ENCODE measurements at places on chromosomes 11 and 22.
A peak's percentile ranks its signal among the peaks of the same experiment; 100 is the strongest.

GRCh38 chr11:128552783-128553661 is 34.3 kb downstream of the ETS1 start:
- DNase-seq: peak; percentile 96

- DNase-seq: peak; percentile 55
Observed at GRCh38 chr11:102191832-102192231, 81.6 kb downstream of the YAP1 start.

DNA sequence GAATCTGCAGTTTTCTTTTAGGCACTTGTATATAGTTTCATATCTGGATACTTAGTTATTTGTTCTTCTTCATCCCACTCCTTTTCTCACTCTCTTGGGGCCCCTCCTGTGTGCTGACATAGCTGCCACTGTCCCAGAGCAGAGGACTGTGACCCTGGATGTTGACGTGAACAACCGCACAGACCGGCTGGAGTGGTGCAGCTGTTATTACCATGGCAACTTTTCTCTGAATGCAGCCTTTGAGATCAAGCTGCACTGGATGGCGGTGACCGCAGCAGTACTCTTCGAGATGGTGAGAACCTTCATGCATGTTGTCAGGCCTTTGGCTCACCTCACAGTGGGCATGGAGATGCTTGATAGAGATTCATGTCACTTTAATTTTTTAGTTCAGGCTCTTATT is 50.9 kb upstream of the YWHAH start:
- no peak for DNase-seq

- DNase-seq: peak; percentile 28
Observed at GRCh38 chr11:72848846-72849466, 34.7 kb downstream of the ATG16L2 start.

GRCh38 chr11:83140691-83141455 is 16.1 kb upstream of the PCF11 start:
- no peak for DNase-seq

DNA sequence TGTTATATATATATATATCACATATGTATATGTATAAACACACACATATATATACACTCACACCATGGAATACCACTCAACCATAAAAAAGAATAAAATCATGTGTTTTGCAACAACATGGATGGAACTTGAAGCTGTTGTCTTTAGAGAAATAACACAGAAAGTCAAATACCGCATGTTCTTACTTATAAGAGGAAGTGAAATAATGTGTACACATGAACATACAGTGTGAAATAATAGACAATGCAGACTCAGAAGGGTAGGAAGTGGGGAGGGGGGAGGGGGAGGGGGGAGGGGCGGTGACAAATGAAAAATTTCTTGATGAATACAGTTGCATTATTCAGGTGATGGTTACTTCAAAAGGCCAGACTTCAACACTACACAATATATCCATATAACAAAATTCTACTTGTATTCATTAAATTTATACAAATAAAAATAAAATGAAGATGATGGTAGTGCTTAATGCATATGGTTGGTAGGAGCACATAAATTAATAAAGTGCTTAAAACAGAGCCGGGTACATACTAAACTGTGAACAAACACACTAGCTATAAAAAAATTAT is 5.8 kb upstream of the OR5B2 start:
- no peak for DNase-seq

DNA sequence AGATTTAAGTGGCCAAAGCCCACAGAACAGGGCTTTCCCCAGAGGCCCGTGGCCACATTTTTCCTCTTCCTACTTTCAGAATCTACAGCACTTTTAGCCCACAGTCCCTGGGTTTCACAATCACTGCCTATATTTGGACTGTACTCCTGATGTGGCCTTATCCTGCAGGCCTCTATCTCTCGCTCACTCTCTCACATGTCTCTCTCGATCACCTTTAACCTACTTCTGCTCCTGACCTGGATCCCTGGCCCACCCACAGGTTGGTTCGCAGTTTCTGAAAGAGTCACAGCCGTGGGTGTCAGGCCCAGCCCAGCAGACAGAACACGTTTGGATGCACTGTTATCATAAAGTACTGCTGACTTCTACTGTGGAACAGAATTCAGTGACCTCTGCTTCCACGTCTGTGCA is 55.5 kb downstream of the LARGE1 start:
- no peak for DNase-seq

DNA sequence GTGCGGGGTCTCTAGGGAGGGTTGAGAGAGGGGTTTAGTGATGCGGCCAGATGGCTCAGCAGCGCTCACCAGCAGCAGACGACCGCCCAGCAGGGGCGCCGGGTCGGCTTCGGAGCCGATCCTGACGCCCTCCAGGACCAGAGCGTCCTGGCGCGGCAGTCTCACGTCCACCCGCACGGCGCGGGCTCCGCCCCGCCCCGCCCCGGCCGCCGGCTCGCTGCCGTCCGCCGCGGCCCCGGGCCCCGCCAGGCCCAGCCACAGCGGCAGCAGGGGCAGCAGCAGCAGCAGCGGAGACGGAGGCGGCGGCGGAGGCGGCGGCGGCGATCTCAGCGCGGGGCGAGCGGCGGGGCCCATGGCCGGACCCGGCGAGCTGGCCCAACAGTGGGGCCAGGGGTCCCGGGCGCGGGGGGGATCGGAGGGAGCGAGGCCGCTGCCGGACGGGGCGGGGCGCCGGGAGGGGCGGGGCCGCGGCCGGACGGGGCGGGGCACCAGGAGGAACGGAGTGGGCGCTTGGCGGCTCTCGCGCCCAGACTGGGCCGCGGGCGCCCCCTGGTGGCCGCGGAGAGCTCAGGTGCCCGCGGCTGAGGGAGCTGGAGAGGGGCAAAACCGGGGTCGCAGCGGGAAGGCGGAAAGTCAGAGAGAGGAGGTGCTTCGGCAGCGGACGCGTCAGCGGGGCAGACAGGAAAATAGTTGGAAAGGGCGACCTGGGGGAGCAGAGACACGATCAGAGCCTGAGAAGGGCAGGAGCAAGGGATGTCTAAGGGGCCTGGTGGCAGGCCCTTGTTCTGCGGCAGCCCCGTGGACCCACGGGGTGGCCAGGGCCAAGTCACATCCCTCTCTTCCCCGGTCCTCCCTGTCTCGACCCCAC is at the start of gene RNF215:
RNF215 (minus strand) TSS at position 452 of the 868 bp plus-strand sequence; CDS start at position 354, 98 bp downstream.
- DNase-seq: peak; percentile 16

DNA sequence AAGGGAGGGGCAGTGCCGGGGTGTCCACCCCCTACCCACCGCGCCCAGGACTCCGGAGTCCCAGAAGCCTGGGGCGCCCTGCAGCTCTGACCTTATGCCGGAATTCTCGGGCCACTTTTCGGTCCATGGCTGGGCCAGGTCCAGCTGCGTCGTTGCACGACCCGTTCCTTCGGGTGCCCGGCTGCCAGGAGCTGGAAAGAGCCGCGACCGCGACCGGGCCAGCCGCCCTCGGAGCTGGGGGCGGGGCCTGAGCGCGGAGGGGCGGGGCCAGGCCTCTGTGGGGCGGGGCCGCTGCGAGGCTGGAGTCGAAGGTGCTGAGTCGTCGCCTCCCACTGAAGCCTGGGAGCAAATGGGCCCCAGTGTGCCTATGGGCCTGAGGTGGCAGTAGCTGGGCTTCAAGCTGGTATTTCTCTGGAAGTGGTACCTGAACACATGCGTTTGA is at the start of gene USH1C:
USH1C (minus strand) TSS at position 236 of the 442 bp plus-strand sequence; CDS start at position 127, 109 bp downstream.
- no peak for DNase-seq

GRCh38 chr11:65459552-65459951 is 37.0 kb downstream of the NEAT1 start:
- no peak for DNase-seq

DNA sequence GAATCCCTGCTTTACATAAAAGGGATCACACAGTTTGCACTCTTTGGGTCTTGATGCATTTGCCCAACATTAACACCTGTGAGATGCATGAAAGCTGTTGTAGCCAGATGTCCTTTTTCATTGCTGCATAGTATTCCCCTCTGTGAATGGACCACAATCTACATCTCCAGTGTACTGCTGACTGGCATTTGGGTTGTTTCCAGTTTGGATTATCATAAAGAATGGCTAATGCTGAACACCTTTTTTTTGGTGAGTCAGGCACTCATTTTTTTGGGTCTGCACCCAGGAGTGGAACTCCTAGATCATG is 58.3 kb downstream of the PHF21B start:
- DNase-seq: no peak

DNA sequence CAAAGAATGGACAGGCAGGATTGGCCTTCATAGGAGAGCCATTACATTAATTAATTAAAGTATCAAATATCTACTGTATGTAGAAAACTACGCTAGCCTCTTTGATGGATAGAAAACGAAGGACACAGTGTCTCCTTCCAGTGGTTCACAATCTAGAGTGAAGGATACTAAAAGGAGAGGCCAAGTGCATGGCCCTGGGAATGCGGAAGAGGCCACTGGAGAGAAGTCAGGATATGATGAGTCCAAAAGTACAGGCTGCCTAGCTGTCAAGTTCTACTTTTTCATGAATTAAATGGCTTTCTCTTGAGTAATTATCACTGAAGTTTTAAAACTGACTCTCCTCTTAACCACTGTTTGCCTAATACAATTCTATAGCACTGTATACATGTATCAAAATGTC is 41.9 kb downstream of the ATG16L2 start:
- DNase-seq: no peak

DNA sequence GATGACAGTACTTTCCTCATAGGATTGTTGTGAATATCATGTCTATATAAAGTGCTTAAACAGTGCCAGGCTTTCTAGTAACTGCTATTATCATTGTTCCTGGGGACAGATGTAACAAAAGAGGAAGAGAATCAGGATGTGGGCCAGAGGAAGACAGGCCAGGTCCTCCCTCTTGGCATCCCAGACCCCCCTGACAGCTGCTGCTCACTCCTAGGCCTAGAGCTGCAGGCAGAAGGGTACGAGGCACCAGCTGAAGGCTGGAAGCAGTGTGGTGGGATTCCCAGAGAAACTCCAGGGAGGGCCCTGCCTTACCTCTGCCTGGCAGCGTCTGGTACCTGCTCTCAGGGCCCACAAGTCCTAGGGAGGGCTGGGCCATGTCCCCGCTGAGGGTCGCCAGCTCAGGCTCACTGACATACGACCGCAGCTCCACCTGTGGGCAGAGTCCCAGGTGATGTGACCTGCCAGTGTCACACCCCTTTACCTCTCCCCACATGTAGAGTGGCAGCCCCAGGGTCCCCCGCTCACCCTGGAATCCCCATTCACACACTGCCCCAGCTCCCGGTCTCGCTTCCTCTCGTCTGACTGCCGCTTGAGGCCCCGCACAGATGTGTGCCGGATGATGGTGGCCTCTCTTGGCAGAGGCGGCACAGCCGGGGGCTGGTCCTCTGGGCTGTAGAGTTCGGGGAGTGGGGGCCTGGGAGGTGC is 52.2 kb downstream of the C11orf58 start:
- no peak for DNase-seq

- peak; percentile 21 for DNase-seq
Observed at GRCh38 chr11:22730319-22730718, 63.9 kb downstream of the GAS2 start.

- DNase-seq: no peak
Observed at GRCh38 chr11:127576210-127576609, 575.6 kb upstream of the KIRREL3 start.

DNA sequence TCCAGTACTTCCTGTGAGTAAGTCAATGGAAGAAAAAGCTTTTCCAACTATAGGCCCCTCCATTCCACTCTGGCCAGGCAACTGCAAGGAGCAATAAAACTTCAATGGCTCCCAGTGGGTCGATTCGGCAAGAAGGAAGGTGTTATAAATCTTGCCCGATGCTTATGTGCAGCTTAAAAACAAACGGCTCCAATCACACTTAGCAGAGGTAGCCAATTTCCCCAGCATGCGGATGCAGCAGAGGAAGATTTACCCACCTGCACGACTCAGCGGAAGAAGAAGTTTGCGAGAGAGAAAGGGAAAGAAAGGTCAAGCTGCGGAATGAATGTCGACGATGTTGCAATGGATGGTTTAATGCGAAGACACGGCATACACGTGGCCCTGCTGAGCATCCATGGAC is 141.5 kb downstream of the OPCML start:
- no peak for DNase-seq

DNA sequence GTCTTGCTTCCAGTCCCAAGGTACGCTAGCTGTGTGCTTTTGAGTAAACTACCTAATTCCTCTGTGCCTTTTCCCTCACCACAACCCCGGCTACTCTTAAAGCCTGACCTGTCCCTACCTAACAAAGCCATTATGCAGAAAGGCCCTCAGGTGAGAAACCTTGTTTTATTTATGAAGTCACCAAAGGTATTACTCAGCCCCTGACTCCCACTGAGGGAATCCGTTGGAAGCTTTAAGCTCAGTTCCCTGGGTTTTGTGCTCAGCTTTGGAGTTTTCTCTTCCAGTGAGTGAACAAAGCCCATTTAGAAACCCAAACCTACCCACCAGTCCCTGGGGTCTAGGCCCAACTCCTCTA is 90.9 kb downstream of the APIP start:
- peak; percentile 40 for DNase-seq

- DNase-seq: peak; percentile 56
Observed at GRCh38 chr11:119509969-119510401, 87.0 kb upstream of the THY1 start.

- DNase-seq: peak; percentile 87
Observed at GRCh38 chr11:120184946-120185705, 25.7 kb upstream of the OAF start.

- DNase-seq: no peak
Observed at GRCh38 chr11:70570693-70571395, 172.5 kb downstream of the CTTN start.

DNA sequence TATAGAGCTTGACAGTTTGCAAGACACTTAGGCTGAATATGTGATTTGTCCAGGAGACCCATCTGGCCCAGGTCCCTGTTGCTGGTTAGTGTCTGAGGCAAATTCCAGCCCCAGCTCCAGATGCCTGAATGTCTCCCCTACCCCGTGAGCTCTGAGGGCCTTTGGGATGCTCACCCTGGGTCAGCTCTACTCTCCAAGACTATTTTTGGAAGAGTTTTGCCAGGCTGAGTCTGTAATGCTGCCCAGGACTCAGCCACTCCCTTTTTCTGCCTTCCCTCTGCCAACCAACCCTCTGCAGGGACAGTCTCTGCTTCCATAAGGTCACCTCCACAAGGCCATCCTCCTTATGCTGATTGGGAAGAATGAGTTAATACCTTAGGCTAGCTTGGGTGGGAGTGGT is 66.3 kb downstream of the CABIN1 start:
- no peak for DNase-seq

DNA sequence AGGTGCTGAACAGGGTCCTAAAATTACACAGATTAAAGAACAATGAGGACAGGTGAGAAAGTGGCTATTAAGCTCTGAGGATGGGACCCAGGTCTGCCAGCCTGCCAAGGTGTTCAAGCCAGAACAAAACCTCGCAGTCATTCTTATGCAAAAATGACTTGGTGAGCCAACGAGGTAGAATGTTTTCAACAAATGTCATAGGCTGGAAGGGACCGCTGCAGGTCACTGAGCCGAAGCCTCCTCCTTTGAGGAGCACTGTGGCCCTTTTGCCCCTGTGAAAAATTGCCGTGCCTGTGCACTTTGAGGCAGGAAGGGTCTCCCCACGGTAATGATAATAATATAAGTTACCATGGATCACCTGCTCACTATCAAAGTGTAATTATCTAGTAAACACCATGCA is 216.2 kb downstream of the DSCAML1 start:
- no peak for DNase-seq

- peak; percentile 50 for DNase-seq
Observed at GRCh38 chr22:41181349-41182241, 23.5 kb upstream of the L3MBTL2 start.

GRCh38 chr22:42271906-42272305 is 1.5 kb upstream of the TCF20 start:
- DNase-seq: no peak
